ENCODE measurements at places on chromosomes 7 and 10.
A peak's percentile ranks its signal among the peaks of the same experiment; 100 is the strongest.

DNA sequence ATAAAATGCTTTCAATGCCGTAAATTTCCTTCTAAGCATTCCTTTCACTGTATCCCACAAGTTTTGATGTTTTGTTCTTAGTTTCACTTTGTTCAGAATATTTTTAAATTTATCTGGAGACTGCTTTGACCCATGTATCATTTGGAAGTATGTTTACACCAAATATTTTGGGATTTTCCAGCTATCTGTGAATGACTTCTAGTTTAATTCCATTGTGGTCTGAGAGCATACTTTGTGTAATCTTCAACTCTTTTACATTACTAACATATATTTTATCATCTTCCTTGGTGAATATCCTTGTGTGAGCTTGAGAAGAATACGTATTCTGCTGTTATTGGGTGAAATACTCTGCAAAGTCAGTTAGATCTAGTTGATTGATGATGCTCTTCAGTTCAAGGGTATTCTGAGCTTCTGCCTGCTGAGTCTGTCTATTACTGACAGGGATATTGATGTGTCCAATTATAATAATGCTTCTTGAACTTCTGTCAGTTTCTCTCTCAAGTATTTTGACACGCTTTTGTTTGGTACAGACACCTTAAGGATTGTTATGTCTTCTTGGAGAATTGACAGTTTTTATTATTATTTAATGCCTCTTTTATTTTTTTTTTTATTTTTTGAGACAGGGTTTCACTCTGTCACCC is 31.6 kb downstream of the MKLN1 start:
- no peak for DNase-seq

GRCh38 chr7:155994279-155994811 is 182.1 kb upstream of the SHH start:
- no peak for DNase-seq

DNA sequence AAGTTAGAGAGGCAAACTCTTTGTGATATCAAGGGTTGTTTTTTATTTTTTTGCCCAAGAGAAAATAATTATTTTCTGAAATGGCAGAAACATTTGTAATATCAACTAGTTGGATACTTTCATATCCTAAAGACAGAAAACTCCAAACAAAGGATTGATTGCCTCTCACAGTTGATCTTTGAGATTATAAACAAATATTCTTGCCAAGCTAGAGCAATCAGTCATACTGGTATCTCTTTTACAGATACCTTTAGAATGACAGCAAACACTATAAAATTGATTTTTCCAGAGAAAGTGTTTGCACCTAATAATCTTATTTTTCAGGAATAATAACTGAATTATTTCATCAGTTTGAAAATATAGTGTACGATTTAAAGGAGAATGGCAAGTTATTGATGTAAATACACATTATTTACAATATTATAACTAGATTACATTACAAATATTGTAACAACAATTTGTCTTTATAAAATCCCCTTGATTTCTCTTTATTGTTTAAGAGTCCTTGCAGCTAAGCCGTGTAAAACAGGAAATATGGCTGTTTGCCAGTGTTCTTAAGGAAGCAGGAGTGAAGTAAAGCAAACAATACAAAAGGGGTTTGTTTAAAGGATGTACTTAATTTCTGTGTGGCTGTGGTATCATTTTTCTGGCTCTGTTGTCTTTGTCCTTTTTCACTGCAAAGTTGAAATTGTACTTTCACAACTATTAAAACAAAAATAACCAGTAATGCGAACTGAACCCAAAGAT is 58.4 kb downstream of the MAPK8 start:
- peak; percentile 13 for DNase-seq

- DNase-seq, result peak; percentile 13
Measured at GRCh38 chr7:114047889-114048288, 129.1 kb upstream of the PPP1R3A start.

- no peak for DNase-seq
Measured at GRCh38 chr10:96457341-96457740, 56.4 kb downstream of the TLL2 start.

DNA sequence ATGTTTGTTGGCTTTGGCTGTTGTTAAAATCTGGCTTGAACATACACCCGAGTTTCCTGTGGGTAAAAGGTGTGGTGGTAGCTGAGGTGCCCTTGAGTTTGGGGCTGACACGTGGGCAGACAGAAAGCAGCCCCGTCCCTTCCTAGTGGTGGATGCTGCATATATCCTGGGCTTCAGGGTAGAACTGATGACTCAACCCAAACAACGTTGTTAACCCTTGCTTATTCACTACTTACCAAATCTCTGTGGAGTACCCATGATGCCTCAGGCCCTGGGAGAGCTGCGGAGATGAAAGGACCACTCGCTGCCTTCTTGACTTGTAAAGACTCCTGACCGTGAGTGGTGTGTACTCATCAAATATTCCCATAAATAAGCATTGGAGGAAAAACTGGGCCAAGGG is 245.1 kb downstream of the RAB11FIP2 start:
- DNase-seq, result no peak

GRCh38 chr10:112880633-112881530 is 69.2 kb upstream of the TCF7L2 start:
- no peak for DNase-seq

GRCh38 chr7:134690016-134690415 is 43.4 kb downstream of the BPGM start:
- DNase-seq, result no peak

GRCh38 chr7:74407958-74408357 is 45.7 kb upstream of the GTF2IRD1 start:
- DNase-seq, result no peak

All from SJCRH30 (cell line).